ENCODE measurements at places on chromosomes 1 and 21. TPM values are rescaled to one million over a fixed set of nuclear protein-coding genes. Genes with fewer than 3 reads are reported as not detected.
A peak's percentile ranks its signal among the peaks of the same experiment; 100 is the strongest.

DNA sequence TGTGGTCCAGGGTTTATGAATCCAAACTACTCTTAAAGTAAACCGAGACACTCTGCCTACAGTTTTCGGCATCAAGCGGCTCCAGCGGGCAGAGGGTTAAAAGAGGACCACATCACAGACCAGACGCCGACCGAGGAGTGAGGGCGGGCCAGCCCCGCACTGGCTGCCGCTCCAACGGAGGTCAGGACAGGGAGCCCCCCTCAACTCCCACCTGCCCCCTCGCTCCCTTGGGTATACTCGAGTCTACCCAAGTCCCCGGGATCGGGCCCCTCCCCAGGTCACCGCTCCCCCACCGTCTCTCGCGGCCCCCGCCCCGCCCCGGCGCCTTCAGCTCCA, 312 bp downstream of the ARNT start:
- DNase-seq = peak; percentile 85

GRCh38 chr1:26607186-26607585, 77.6 kb downstream of the RPS6KA1 start:
- no peak for DNase-seq

DNA sequence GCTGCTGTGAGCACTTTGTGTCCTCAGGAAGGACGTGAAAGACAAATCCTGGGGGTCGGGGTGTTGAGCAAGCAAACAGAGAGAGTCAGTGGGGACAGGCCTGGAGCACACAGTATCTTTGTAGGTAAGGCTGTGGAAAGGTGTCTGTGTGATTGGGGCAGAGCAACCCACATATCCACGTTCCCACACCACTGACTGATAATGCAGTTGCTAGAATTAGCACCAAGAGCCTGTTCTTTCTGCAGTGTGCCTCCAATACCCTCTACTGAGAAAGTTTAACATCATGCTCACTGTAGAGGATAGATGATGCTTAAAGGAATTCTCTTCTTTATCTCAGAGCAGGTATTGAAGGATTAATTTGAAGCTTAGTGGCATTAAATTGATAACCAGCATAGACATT, 161.1 kb downstream of the PIK3R3 start:
- no peak for DNase-seq

GRCh38 chr1:239958063-239958462, 133.6 kb upstream of the FMN2 start:
- no peak for DNase-seq

- DNase-seq = no peak
These were observed 36.6 kb downstream of the DEGS1 start for GRCh38 chr1:224219612-224220059.

DNA sequence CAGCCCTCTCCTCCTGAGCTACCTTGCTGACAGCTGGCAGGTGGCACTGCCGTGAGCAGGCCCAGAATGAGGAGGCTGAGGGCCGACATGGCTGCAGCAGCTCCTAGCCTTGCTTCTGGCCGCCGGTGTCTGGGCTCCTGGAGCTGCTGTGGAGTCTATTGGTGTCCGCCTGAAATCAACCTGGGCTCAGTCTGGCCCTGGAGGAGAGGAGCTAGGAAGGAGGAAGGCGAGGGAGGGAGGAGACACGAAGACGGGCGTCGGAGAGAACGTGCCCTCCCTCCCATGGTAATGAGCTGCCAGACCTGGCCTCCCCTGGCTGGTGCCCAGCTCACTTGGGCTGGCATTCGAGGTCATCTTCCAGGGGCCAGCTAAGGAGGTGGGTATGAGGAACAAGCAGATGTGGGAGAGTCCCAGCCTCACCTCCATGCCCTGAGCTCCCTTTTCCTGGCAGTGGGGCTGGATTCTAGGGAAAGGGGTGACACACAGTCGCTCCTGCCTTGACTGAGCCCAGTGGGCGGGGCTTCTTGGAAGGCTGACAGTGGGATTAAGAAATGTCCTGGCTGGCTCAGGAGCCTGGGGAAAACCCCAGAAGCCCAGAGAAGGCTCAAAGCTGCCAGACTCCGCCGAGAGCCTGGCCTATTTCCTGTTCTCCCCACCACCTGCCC, at the start of gene PDZK1IP1:
Gene PDZK1IP1, minus strand, starts transcription at position 193 of the 665 bp plus-strand sequence. Its CDS starts 104 bp downstream, at position 89.
- DNase-seq = peak; percentile 52

DNA sequence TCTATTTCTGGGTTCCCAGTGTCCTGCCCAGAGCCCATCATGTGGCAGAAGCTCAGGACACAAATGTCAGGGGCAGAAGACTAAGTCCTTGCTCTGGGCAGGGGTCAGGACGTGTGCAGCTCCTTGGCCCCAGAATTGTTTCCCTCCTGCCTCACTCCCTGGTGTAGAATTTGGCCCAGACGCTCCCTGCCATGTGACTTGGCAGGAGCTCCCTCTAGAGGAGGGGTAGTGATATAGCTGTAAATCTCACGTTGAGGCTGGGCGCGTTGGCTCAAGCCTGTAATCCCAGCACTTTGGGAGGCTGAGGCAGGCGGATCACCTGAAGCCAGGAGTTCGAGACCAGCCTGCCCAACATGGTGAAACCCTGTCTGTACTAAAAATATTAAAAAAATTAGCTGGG, 91.2 kb downstream of the UBIAD1 start:
- no peak for DNase-seq

DNA sequence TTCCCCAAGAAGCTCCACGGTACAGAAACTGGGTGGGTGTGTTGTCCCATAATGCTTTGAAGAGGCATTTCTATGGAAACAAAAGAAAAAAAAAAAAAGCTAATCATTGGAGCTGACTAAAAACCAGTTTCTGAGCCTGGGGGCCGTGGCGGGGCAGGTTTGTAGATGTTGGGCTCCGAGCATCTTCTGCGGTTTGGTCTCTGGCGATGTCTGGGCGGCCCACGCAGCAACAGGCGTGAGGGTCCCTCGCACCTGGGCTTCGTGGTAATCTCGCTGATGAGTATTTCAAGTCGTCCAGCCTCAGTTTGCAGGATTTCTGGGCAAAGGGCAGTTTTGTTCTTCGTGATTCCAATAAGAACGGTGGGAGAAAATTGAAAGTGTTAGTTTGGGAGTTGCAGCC, 6.8 kb downstream of the TP73 start:
- DNase-seq = no peak

- peak; percentile 80 for DNase-seq
These were observed 22.7 kb downstream of the LRRC8D start for GRCh38 chr1:89843273-89844130.

DNA sequence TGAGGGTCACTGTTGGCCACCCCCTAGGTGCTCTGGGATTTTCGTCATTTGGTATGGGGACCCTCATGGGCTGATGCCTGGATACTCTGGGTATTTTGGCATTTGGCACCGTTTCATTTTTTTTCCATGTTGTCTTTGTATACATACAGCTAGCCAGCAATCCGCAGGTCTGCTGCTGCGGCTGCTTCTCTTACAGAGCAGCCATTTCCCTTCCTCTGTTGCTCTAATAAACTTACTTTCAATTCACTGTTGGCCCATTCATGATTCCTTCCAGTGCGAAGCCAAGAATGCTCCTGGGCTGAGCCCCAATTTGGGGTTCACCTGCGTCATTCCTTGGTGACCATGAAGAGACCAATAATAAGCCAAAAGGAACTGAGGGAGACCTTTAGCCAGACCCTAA, 21.5 kb downstream of the GON4L start:
- no peak for DNase-seq

GRCh38 chr21:38570596-38570995, 72.3 kb upstream of the ERG start:
- DNase-seq = no peak

DNA sequence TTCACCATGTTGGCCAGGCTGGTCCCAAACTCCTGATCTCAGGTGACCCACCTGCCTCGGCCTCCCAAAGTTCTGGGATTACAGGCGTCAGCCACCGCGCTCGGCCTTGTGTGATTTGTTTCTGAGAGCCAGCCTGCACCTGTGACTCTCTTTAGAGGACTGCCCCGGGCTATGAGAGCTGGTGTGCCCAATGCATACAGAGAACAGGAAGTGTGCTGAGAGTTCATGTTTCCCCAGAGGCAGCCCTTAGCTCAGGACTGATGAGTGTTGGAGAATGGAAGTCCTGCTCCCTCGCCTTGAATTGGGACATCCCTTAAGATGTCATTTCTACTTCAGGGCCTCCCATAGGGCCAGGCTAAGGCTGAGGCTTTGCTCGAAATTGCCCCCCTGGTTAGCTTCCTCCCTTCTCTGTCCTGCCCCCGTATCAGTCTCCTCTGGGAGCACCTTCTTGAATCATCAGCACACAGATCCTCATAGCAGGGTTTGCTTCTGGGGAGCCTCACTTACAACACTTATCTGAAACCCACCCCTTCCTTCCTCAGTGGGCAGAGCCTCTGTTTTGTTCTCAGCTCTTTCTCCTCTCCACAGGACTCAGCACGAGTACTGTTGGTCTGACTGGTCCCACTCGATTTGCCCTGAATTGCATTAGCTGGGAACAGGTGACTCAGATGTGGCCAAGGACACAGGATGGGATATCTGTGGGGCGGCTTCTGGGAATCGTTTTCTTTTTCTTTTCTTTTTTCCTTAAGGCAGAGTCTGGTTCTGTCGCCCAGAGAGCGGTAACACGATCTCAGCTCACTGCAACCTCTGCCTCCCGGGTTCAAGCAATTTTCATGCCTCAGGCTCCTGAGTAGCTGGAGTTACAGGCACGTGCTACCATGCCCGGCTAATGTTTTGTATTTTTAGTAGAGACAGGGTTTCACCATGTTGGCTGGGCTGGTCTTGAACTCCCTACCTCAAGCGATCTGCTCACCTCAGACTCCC, 80.1 kb downstream of the UBIAD1 start:
- no peak for DNase-seq

- peak; percentile 26 for DNase-seq
These were observed 2.7 kb upstream of the RAD54L start for GRCh38 chr1:46244656-46245371.

DNA sequence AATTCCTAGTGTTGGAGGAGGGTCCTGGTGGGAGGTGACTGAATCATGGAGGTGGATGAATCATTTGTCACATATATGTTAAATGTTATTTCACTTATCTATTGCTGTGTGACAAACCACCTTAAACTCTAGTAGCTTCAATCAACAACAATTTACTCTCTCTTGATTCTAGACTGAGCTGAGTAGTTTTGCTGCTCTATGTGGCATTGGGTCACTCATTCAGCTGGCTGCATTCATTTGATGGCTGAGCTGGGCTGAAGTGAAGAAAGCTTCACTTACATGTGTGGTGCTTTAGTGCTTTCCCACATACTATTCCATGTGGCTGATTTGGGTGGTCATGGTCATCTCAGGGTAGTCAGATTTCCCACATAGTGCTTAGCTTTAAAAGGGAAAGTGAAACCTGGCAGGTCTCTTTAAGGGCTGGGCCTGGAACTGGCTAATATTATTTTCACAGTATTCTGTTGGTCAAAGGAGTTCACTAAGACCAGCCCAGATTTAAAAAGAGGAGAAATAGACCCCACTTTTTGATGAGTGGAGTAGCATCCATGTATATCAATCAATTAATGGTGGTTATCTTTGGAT, 10.5 kb downstream of the DNAH14 start:
- DNase-seq = no peak

- DNase-seq = no peak
These were observed 7.7 kb upstream of the LCE3A start for GRCh38 chr1:152630596-152630995.

GRCh38 chr1:183039985-183040447, 16.8 kb downstream of the LAMC1 start:
- DNase-seq = peak; percentile 62

- no peak for DNase-seq
These were observed 1.4 kb downstream of the VPS13D start for GRCh38 chr1:12231276-12231595.

DNA sequence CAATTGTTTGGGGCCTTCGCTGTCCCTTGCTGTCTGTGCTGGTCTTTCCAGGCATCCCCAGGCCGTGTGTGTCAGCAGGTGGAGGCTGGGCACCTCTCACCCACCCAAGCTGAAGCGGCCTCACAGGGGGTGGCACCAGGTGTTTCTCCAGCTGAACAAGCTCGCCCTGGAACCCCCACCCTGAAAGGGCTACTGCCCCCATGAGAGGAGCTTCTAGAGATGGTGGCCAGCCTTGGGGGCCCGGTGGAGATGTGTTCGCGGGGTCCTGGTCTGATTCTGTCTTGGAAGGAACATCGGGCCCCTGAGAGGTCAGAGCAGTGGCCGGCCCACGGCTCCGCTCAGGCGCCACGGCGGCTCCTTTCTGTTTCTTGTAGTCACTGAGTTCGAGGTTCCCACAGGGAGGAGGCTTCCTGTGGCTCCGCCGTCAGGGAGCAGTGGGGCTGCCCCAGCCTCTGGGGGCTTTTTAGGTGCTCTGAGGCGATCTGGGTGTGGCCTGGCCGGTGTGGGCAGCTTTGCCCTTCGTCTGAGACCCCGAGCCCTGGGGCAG, 46.9 kb downstream of the SKI start:
- DNase-seq = no peak

- DNase-seq = peak; percentile 47
These were observed 282 bp downstream of the RSPH1 start for GRCh38 chr21:42495765-42496119.

DNA sequence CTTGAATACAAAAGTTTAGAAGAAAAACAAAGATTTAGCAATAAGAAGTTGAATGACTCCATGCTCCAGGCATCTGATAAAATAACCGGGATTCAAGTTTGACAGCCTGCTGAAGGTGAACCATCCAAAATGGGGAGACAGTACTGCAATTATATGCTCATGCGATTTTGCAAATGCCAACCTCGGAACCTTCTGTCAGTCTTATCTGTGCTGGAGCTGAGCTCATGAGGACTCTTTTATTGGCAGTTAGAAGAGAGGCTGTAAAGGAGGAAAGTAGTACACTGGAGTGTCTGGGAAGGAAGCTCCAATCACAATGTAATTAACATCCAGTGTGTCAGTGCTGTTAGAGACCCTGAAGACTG, 170.0 kb downstream of the GALNT2 start:
- no peak for DNase-seq

GRCh38 chr1:111199881-111200801, at the start of gene DENND2D:
Gene DENND2D (minus strand): TSS chr1:111200646. CDS start chr1:111200459, 187 bp downstream.
- peak; percentile 81 for DNase-seq

DNA sequence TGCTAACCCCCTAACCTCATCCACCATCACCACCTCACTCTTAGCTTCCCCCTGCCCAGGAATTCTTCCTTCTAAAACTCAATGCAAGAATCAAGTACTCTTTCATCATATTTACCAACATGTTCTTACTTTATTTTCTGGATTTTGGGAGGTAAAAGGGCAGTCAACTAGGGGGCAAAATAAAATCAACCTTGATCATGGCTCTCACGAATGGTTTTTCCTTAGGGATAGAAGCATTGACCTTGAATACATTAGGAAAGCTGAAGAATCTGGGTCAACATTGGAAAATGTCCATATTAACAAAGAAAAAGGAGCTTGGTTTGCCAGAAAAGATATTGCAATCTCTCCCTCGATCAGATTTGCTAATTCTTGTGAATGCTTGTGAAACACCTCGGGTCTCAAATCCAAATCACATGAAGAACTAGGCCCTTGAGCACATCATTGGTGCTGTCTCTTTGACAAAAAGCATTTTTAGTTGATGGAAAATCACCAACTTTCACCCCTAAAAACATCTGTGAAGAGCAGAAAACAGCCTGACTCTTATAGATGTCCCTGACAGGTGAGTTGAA, 58.9 kb downstream of the ZC3H11B start:
- DNase-seq = no peak

The SPRR2E gene
- polyA plus RNA-seq = not detected

The DNASE2B gene
- polyA plus RNA-seq = 0.15 TPM

The IL19 gene
- not detected for polyA plus RNA-seq

The IPP gene
- polyA plus RNA-seq = 17.9 TPM

The AMY2B gene
- polyA plus RNA-seq = 5.2 TPM

The NBPF6 gene
- not detected for polyA plus RNA-seq

The FCRL5 gene
- not detected for polyA plus RNA-seq

The GJC2 gene
- 1.2 TPM for polyA plus RNA-seq

The RIMS3 gene
- 0.48 TPM for polyA plus RNA-seq

The ELF3 gene
- polyA plus RNA-seq = 2.3 TPM

The SLC9C2 gene
- 0.44 TPM for polyA plus RNA-seq

The CFAP74 gene
- polyA plus RNA-seq = 0.72 TPM

The PADI2 gene
- polyA plus RNA-seq = 72.4 TPM

The CYP4A11 gene
- 1.0 TPM for polyA plus RNA-seq

The S100A5 gene
- not detected for polyA plus RNA-seq

The VWA1 gene
- 81.9 TPM for polyA plus RNA-seq

Measured in muscle of leg (tissue), 16 donors.